ENCODE measurements at places on chromosomes 11 and 22.

DNA sequence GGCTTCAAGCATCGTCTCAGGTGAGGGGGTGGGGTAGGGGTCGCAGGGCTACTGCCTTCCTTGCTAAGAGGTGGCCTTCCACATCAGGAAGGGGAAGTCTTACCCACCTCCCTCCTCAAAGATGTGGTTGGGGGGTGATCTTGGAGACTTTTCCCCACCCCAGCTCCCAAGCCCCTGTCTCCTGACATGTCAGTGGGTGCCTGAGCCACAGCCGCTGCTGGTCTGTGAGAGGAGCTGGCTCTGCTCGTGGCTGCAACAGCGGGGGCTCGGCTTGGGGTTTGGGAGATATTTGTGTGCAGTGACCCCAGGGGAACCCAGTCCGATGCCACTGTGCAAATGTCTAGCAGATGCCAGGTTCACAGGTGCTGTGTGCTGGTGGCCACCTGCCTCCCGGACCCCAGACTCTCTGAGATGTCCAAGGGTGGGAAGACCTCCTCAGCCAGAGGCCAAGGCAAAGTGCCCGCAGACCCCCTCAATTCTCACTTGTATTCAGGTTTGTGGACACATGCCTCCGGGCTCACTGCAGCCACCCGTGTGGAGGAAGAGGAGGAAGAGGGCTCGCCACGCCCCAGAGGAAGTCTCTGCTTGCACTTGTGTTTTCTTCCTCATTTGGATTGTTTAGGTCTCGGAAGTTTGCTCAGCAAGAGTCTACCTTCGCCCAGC, 1.9 kb downstream of the KCNQ1 start:
- peak; percentile 16 for DNase-seq

GRCh38 chr11:80846979-80847378, 1406.1 kb upstream of the TENM4 start:
- DNase-seq = no peak

DNA sequence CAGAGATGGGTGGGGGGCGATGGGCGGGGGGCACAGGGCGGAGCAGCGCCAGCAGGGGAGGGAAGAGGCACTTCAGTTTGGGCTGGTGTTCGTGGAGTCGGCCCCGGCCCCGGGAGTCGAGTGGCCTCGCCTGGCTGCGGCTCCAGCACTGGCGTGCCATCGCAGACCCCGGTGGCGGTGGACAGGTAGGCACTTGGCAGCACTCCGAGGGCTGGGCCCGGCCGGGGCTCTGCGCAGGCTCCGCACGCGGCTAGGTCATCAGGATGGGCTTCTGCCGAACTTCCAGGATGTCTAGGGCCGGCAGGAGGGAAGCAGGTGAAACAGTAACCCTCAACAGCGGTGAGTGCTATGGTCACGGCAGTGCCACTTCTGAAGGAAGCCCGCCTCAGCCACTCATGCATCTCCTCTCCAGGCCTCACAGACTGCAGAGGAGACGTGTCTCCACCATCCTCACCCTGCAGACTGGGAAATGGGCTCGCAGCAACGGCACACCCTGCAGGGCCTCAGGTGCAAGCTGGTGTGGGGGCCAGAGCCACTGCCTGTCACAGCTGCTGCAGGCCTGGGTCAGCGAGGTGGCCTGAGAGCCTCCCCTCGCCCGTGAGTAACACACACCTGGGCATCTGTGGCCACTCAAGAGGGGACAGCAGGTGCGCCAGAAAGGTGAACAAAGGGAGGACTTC, 33.3 kb downstream of the NUP50 start:
- DNase-seq = no peak

DNA sequence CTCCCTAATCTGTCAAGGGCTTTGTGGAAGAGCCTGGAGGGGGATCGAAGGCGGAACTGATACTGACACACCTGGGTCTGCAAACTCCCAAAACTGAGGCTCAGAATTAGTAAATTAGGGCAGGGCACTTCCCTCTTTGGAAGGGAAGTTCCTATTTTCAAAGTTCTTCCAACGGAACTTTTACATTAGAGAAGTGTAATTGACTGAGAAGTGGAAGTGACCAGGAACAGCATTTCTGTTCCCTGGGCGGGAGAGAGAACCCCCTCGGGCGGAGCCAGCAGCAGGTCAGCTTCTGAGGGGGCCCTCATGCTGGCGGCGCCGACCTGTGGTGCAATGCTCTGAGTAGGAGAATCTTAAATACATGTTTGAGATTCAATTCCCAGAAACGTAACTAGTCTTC, 1.1 kb upstream of the CBL start:
- DNase-seq = no peak

DNA sequence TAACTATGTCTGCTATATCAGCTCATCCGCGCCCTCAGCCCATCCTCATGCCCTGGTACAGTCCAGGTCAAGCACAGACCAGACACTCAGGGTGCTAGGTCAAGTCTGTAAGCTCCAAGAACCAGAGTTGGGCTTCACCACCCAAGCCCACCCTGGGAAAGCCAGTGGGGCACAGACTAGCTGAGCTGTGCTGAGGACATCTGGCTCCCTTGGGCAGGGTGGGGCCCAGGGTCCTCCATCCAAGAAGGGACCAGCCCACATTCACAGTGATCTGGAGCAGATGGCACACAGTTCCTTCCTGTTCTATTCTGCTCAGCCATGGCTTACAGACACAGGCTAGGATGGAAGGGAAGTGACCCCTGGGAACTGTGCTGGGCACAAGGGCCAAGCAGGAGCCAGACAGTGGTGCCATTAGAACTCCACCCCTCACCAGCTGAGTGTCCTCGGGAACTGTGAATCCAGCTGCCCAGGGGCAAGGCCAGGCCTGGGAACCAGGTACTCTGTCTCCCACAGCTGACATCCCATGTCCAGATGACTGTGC, 9.1 kb downstream of the P2RY6 start:
- no peak for DNase-seq

All from CD4-positive, alpha-beta T cell treated with Interleukin-4 for 4 hours (primary cell).